T follicular helper cell (primary cell): ENCODE measurements at places on chromosomes 1 and 21.

DNA sequence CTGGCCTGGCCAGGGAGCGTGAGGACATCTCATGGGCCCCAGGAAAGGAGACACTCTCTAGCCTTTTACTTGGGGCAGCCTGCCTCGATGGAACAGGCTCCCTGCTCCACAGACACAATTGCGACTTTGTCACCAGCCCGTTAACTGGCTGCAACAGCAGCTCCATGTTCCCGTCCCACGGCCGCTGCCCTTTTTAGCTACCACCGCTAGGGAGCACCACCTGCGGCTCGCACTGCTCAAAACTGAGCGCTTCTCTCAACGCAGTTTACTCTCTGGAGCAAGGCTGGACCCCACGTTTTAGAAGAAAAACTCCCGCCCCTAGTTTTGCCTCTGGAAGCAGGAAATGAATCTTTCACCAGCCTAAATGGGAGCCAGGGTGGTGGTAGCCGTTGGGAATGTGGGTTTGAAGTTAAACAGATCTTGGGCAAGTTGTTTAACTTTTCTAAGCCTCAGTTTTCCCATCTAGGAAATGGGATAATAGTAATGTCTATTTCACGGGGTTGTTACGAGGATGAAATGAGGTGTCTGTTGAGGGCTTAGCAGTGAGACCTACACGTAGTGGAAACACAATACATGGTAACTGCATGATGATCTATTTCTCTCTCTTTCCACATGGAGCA, 3.5 kb upstream of the LRRC38 start:
- no peak for DNase-seq

DNA sequence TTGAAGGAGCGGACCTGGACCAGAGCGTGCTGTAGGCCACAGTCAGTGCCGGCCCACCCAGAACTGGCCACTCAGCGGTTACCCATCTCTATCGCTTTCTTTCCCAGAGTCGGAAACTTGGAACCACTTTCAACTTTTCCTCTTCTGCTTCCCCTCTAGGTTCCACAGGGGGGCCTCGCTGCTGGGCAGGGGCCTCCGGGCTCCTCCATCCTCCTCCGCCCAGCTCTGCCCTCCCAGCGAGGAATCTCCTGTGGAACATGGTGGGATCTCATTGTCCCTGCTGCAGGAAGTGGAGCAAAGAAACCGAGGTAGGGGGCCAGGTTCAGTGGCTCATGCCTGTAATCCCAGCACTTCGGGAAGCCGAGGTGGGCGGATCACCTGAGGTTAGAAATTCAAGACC, 139.2 kb downstream of the ETS2 start:
- no peak for DNase-seq

GRCh38 chr1:32709476-32709875, 6.9 kb upstream of the SYNC start:
- no peak for DNase-seq

- no peak for DNase-seq
Measured at GRCh38 chr21:45393833-45394638, 10.9 kb upstream of the COL18A1 start.

- DNase-seq = no peak
Measured at GRCh38 chr1:183287191-183287675, 101.2 kb downstream of the LAMC2 start.

- no peak for DNase-seq
Measured at GRCh38 chr1:52237430-52237829, 95.5 kb downstream of the ZFYVE9 start.
